SW480 (cell line): ENCODE measurements at places on chromosomes 5 and 9.

- DNase-seq: no peak
These were observed 13.7 kb upstream of the BTF3 start for GRCh38 chr5:73484511-73484910.

GRCh38 chr5:109388407-109388806, 21.4 kb downstream of the PJA2 start:
- no peak for DNase-seq

DNA sequence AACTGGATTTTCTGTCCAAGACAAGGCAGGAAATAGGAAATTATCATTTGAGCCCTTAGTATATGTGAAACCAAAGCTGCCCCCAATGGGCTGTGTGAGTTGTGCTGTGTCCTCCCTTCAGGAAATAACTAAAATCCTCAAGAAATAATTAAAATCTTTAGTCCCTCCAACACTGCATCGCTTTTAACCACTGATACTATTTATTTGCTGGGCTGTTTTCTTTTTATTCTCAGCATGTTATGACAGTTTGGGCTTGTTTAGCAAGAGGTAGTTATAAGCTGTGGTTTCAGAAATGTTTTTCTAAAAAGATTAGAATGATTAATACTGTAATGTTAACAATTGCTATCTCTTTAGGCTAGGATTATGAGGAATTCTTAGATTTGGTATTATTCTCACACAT, 187.0 kb upstream of the KCNN2 start:
- no peak for DNase-seq

GRCh38 chr5:118883362-118883761, 105.0 kb downstream of the DTWD2 start:
- DNase-seq: no peak

DNA sequence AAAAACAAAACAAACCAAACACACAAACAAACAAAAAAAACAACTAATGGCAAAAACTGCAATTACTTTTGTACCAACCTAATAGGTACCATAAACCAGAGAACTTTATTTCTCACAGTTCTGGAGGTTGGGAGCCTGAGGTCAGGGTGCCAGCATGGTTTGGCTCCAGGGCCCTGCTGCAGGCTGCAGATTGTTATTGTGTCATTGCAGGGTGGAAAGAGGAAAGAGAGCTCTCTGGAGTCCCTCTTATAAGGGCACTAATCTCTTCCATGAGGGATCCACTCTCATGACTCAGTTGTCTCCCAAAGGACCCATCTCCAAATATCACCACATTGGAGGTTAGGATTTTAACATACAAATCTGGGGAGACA, 64.9 kb upstream of the CPEB4 start:
- no peak for DNase-seq

GRCh38 chr5:133262690-133263089, 210.9 kb downstream of the HSPA4 start:
- DNase-seq: no peak

DNA sequence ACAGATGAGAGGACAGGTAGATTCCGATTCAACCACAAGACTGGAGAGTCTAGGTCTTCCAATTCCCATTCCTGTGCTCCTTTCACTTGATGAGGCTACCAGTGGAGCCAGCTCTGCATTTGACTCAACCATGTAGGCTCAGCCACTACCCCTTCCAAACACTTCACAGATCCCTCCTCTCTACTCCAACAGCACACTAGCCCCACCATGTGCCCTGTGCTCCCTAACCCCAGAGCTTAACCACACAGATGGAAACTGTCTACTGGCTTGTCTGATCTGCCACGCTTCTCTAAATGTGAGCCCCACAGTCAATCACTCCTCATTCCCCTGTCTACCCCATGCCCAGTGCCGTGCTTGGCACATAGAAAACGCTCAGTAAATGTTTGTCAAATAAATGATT, 508.2 kb downstream of the CDK5RAP2 start:
- DNase-seq: no peak

DNA sequence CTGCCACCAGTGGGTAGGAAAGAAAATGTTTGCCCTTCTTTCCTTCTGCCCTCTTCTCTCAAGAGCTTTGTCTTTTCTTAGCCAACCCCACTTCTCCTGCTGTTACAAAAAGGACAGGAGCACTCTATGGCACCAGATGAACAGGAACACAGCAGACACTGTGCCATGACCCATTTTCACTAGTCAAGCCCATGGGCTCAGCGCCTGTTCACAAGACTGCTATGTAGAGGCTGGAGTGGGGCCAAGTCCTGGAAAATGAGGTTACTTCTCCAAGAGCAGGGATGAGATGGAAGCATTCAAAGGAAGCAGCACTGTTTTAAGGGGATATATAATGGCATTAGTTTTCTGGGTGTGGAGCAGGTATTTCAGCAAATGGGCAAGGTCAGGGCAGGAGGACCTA, 46.8 kb upstream of the GRAMD2B start:
- no peak for DNase-seq

DNA sequence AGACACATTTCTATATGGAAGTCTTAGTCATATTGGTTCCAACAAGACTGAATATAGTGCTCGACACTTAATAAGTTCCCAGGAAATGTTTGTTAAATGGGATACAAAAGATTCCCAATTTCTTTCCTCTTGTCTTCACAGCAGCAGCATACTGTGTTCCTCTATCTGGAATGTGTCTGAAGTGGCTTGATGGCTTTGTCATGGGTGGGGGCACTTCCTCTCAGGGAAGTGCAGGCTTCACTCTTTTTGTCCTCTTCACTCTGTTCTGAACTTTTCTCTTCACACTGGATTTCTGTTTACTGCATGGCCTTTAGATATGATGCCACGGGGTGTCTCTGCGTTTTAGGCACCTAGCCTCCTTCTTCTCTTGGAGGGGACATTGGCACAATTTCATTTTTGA, 127.7 kb upstream of the C9orf72 start:
- no peak for DNase-seq

DNA sequence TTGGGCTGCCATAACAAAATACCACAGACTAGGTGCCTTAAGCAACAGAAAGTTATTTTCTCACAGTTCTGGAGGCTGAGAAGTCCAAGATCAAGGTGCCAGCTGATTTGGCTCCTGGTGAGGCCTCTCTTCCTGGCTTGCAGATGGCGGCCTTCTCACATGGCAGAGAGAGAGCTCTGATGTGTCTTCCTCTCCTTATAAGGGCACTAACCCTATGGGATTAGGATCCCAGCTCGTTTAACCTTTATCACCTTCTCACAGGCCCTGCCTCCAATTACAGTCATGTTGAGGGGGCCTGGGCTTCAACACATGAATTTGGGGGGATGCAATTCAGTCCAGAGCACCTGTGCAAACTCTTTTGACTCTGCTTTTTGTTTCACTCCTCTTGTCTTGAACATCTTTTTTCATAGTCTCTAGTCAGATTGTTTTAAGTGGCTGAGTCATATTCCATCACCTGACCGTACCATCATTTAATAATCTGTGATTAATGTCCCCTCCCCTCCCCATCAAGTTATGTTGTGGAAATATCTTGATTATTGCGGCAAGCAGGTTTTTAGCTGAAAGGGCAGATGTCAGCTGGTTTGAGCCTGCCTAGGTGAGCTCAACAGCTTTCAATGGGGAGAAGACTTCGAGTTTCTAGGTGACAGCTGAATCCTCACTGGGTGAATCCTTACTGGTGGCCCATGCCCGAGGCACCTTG, 61.8 kb downstream of the NDFIP1 start:
- DNase-seq: no peak

GRCh38 chr5:2005101-2006041, 122.6 kb upstream of the IRX4 start:
- DNase-seq: no peak

- no peak for DNase-seq
These were observed 235.6 kb downstream of the RAB3C start for GRCh38 chr5:58818465-58818864.

- DNase-seq: no peak
These were observed 110.0 kb upstream of the PRR16 start for GRCh38 chr5:120354126-120354525.

DNA sequence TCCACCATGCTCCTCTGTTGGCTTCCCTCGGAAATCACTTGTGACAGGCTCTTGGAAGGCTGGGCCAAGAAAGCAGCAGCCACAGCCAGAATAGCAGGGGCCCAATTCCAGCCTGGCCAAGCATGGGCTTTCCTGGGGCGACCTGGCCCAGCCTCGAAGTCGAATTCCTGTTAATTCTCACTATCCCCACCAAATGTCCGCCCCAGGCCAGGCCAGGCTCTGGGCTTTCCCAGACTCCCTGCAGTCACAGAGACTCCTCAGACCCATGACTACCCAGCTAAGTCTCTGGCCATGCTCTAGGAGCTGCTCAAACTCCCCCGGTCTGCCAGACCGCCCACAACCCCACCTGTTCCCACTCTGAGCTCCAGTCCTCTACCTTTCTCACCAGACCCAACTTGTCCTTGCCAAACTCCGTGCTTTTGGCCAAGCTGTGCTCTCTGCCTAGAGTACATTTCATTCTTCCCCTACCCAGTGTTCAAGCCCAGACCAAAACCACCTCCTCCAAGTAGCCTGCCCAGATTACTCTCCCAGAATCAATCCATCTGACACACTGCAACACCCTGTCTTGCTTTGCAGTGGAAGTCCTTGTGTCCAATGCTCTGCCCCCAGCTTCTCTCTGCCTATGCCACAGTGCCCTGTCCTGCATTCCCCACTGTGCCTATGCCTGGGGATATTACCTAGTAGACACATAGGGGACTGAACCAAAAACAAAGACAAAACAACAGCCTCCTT, 26.2 kb downstream of the SHB start:
- no peak for DNase-seq
